ENCODE measurements at places on chromosomes 2 and 18.

DNA sequence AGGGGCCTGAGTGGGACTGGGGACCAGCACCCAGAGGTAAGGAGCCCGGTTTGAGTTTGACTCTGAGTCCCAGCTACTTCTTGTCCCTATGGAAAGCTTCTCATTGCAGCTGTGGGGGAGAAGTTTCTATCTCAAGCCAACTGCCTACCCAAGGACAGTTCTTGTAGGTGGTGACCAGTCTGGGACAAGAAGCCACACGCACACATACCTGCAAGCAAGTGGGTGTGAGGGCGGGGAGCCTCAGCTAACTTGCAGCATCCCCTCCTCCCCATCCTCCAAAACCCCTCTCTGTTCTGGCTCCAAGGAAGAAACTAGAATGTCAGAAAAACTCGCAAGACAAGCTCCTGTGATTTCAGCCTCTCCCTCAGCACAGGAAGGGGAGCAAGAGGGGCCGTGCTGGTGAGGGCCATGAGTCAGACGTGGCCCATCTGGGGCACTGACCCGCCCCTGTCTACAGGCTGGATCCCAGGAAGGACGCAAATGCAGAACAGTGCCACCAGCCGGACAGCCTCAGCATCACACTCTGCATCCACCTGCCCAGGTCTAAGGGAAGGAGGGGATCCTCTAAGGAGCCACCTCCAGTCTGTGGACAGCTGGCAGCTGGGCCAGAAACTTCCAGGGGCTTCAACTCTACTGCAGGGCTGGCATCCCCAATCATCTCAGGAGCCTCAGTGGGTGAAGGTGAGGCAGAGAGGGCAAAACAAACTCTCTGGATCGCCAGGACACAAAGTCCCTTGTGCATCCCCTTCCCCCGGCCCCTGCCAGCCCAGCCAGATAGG lies 103.4 kb downstream of the TNS1 start:
- peak; percentile 67 for DNase-seq

DNA sequence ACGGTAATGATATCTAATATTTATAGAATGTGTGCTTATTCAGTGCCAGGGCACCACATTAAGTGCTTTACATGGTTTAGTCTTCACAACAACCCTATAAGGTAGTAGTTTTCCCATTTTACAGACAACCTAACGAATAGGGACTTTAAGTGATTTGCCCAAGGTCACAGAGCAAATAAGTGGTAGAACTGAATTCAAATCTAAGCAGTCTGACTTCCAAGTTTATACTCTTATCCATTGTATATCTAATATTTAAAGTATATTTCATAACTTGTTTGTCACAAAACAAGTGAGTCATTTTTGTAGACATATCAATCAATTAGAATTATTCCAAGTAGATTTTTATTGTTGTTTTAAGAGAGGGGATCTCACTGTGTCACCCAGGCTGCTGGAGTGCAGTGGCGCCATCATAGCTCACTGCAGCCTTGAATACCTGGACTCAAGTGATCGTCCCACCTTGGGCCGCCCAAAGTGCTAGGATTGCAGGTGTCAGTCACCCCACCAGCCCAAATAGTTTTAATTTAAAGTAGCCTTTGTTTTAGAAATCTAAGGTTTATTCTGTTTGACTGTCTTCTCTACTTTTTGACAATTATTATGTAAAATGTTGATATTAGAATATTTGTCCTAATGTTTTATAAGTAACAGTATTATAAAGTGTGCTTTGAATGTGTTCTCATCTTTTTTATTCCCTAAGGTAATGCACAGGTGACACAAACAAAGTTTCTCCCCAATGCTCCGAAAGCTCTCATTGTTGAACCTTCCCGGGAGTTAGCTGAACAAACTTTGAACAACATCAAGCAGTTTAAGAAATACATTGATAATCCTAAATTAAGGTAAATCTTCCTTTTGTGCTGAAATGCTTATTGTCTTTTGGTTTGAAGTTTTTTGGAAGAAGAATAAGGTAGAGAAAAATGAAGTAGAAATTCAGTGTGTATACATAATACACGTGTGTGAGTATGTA lies 15.1 kb downstream of the DDX1 start:
- DNase-seq = no peak

DNA sequence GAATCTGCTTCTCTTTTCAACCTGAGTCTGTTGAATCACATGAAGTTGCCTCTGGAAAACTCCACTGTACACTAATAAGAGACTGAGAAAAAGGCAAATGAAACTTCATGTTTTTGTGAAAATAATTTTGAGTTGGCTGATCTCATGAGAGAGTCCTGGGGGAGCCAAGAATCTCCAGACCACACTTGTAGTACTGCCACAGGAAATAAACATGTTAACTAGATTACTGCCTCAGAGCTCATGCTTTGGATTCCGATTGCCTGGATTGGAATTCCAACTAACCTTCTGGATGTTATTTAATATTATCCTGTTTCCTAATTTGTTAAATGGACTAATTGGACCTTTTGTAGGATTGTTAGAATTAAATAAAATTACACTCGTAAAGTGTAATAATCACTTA lies 25.2 kb downstream of the NUP35 start:
- no peak for DNase-seq

DNA sequence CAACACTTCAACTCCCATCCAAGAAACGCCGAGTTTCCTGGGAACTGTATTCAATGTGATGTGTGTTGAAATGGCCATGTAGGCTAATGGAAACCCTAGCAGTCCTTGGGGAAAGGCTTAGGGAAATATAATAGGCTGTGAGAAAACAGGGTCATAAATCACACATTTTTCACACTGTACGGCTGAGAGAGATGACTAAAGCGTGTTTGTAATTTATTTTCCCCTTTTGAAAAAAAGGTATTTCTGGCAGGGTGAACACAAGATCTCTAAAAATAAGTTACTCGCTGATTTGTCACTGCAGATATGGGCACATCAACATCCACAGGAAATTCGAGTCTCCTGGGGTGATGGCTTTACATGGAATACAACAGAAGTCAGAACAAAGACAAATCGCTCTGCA lies 109.6 kb upstream of the ST6GAL2 start:
- DNase-seq = no peak
